ENCODE measurements at places on chromosomes 3 and 15.

GRCh38 chr15:49624056-49624455 is 3.2 kb downstream of the DTWD1 start:
- no peak for DNase-seq

- no peak for DNase-seq
These were observed 141.0 kb downstream of the OTOL1 start for GRCh38 chr3:161637559-161637958.

- no peak for DNase-seq
These were observed 20.7 kb downstream of the TIMP4 start for GRCh38 chr3:12138044-12138443.

- no peak for DNase-seq
These were observed 25.7 kb upstream of the EPHB1 start for GRCh38 chr3:134769287-134769868.

- DNase-seq, result peak; percentile 13
These were observed 230.7 kb upstream of the TPRG1 start for GRCh38 chr3:188941103-188941502.

DNA sequence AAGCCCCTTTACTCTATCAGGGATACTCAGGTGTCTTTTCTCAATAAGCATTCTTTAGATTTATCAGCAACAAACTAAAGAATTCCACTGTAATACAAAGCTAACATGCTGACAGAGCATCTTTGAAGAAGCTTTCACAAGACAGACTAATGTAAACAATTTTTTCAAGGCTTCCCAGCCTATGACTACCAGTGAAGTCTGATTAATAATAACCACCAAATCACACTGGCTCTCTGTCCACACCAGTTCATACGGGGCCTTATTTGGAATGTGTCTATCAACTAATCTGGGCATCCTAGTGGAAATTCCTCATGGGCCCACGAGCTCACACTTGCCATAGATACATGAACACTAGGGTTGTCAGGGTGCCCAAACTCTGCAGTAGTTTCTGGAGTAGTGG is 84.5 kb downstream of the EFL1 start:
- no peak for DNase-seq

DNA sequence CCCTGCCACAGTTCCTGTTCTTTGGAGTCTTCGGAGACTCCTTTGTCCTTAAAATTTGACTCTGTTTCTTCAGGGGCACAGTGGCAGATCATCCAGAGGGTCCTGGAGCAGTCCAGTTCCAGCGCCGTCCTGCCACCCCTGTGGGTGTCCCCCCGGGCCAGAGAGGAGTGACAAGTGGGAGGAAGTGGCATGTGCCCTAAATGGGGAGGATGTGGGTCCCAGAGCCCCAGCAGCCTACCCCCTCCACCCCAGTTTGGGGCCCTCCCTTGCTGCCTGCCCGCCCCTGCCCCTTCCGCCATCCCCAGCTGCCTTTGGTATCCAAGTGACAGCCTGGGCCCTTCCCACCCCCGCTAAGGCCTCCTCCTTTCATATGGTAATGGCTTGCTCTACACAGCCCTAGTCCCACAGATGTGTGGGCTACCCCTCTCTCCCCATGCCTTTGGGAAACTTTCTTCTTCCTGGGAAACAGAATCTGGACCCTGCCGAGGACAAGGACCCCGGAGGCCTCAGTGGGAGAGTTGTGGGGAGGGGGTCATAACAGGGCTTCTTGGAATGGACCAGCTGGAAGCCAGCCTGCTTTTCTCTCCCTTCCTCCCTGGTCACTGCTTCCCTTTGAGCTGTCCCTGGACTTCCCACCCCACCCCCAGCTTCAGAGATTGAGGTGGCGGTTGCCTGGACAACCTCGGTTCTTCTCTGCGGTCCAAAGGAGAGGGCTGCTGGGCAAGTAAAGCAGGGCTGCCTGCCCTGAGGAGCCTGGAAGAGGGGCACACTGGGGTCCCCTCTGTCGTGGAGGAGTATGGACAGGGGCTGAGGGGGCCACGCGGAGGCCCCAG is 43.2 kb downstream of the KLHL25 start:
- DNase-seq, result no peak

DNA sequence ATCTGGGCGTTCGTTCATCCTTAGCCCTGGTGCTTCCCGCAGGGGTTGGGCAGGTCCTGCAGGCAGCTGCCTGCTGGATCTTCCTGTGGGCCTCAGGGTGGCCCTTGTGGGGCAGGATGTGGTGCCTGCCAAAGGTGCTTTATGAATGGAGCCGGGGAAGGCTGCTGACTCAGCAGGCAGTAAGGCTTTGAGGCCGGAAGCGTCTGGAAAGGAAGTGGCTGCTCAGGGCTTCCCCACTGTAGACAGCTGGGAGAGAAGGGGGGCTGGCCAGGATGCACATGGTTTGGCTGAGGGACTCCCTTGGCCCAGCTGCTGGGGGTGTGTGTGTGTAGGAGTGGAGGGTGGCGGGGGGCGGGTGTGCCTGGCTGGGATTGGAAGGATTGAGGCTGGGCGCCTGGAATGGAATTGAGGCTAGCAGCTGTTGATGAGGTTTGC is 12.9 kb downstream of the CD276 start:
- DNase-seq, result peak; percentile 76

- DNase-seq, result no peak
These were observed 60.8 kb downstream of the MINDY4B start for GRCh38 chr3:150844484-150844883.

DNA sequence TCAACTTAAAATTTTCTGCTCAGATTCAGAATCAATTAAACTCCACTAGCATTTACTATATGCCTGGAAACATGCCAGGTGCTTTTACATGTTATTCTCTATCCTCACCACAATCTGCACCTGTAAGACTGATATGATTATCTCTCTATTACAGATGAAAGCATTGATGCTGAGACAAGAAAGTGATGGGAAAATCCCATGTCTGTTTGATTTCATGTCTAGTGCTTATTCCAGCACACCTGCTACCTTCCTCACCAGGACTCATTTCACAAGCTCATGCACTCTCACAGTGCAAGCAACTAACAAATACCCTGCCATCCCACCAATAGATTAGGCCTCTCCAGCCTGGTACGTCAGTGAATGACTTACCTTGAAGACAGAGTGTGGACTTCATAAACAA is 25.0 kb upstream of the BCL6 start:
- DNase-seq, result peak; percentile 80

DNA sequence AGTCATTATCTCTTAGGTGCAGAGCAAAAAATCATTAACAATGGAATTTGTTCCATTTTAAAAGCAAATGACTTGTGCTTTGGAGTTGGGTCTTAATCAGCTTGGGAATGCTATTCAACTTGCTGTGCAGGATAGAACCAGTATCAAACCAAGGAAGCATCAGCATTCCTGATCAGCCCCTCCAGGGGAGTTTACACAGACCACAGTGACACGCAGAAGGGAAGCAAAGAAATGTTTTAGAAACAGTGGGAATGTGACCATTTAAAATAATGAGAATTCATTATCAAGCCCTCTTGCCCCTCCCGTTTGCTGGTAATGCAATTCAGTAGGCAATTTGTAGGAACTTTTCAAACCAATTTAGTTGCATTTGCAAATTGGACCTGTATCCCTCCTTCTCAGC is 155.1 kb downstream of the LRTM1 start:
- no peak for DNase-seq

DNA sequence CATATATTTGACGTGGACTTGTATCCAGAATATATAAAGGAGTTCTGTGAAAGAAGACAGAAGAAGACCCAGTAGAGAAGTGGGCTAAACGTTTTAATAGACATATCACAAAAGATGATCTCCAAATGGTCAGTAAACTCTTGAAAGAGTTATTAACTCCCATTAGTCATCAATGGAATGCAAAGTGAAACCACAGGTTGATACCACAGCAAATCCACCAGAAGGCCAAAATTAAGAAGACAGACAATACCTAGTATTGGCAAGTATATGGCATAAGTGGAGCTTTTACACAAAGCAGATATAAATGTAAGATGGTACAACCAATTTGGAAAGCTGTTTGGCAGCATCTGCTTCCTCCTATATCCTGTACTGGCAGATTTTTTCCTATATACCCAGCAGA is 6.0 kb downstream of the SPATA16 start:
- no peak for DNase-seq

- DNase-seq, result no peak
These were observed 411.5 kb downstream of the RAP2B start for GRCh38 chr3:153573481-153573880.

GRCh38 chr15:95168951-95169431 is 937.6 kb downstream of the MCTP2 start:
- no peak for DNase-seq

- peak; percentile 49 for DNase-seq
These were observed 82.0 kb upstream of the LRIG1 start for GRCh38 chr3:66582721-66583423.

- no peak for DNase-seq
These were observed 397.9 kb downstream of the EPHB1 start for GRCh38 chr3:135192929-135193328.

- DNase-seq, result no peak
These were observed 59.5 kb upstream of the TRPC1 start for GRCh38 chr3:142664311-142664710.

DNA sequence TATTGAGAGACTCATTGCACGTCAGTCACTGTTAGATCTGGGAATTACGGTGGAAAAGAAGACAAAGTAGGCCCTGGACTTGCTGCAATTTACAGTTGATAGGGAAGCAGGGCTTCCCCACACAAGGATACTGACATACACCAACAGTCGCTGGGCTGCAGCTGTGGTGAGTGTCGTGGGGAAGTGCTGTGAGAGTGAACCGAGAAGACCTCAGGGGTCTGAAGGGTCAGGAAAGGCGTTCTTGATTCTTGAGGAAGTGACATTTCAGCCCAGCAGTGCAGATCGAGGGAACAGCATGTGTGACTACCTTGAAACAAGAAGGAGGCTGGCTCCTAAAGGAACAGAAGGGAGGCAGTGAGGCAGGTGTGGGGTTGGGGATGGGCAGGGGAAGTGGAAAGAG is 22.5 kb downstream of the MYZAP start:
- no peak for DNase-seq

GRCh38 chr15:81886591-81886990 is 159.2 kb downstream of the MEX3B start:
- DNase-seq, result no peak

GRCh38 chr3:191425322-191425734 is 35.6 kb upstream of the PYDC2 start:
- DNase-seq, result no peak

DNA sequence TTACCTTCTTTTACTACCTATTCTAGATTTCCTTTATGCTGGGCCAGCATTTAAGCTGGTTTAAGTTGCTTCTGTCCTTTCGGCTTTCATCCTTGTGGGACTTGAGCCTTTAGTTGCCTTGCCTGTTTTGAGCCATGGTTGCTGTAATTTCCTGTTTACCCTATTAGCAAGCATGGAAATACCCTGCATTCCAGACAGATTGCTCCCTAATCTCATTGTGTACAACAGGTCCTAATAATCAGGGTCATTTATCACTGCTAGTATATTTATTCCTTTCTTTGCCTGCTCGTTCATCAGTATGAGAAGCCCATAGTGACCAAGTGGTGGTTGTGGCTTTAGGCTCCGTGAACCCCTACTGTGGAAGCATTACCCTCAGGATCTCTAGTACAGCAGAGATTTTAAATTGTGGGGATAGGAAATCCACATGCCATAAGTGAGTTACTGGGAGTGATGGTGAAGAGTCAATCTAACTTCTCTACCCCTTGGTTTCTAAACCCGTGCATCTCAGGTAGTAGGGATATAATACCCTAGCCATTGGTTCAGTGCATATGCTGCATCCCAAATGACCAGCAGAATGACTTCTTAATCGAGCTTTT is 31.9 kb downstream of the NCK1 start:
- DNase-seq, result no peak

DNA sequence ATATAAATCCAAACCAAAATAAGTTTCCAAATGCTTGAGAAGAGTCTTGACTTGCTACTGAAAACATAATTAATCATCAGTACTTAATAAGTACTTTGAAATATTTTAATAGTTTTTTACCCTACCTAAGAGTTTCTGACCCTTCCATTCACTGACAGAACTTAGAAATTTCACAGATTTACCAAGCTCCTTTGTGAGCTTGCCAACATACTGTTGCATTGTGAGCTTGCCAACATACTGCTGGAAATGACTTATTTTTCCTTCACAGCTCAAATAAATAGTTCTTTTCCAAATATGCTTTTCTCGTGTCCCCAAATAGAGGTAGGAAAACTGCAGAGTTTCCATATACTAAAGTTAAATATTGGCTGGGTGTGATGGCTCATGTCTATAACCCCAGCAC is 9.6 kb upstream of the AADAC start:
- DNase-seq, result no peak

- DNase-seq, result no peak
These were observed 1.3 kb downstream of the PLCH1 start for GRCh38 chr3:155743606-155744005.

GRCh38 chr15:39149636-39150150 is 431.2 kb upstream of the THBS1 start:
- DNase-seq, result no peak

DNA sequence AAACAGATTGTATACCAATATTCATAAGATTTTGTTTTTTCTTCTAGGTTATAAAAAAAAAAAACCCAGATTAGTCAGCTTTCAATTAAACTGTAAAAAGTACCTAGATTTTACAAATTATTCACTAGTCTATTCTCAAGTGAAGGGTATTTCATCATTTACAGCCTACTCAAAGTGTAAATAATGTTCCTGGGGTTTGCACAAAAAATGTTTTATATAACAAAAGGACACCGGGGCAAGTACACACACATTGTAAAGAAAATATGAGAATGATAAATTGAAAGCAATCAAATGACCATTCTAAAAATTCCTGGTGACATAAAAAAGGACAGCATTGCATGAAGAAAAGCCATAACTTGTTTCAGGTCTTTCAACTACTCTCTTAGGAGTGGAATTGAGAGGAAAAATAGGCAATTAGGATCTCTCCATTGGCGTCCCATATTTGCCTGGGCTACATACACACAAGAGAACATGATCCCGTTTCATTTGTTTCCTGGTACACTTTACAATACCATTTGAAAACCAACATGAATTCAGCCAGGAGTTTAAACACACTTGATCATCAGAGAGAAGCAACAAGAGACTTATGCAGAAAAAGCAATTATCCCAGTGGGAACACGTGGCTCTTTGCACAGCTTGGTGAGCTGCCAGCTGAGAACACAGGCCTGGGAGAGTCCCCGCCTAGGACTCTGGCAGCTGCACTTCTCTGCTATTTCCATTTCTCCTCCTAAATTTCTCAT is 1039.2 kb downstream of the ROBO1 start:
- no peak for DNase-seq

- DNase-seq, result no peak
These were observed 220.3 kb downstream of the STT3B start for GRCh38 chr3:31753050-31753425.

- no peak for DNase-seq
These were observed 56.0 kb downstream of the RFX7 start for GRCh38 chr15:56187665-56188064.

DNA sequence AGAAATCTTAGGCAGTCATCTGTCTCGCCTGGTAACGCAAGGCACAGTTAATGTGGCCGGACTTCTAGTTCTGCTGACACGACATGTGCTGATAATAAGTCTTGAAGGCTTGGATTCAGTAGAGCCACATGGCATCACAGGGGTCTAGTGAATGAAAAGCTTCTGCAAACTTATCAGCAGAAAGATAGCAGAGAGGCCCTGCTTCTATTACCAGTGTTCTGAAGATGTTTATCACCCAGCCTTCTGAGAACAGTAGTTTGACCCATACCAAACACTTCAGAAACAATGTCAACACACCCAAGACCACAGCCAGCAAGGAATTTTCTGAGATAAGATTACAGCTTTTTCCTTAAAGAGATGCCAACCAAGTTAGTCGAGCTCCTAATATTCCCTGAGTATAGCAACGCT is 102.7 kb upstream of the UMPS start:
- no peak for DNase-seq

- no peak for DNase-seq
These were observed 61.0 kb upstream of the RYK start for GRCh38 chr3:134311693-134312071.
